ENCODE measurements at places on chromosomes 2 and 18.

DNA sequence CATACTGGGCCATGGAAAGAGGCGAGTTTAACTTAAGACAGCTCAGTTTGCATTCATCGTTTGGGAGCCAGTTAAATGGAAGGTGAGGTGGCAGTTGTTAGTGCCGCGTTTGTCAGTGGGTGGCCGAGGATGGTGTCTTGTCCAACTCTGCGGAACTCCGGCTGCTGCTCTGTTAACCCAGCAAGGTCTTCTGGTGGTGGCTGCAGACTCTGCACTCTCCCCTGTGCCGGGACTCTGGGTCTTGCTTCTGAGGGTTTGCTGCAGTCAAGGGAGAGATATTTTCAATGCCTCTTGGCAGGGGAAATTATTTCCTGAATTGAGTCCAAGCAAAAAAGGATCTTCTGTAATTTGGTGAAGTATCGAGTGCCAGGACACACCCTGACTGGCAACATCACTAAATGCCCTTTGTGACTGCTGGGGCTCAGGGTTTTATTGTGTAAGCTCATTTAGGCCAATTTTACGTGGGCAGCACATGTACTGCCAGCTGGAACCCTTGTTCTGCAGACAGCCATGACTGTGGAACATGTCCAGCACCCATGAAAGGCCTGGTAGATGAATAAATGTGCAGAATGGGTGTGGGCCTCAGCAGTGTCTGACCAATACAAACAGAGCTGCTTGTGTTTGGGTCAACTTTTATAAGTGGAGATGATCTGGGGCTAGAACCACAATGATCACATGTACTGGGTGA, 58.1 kb downstream of the IL1R2 start:
- DNase-seq: no peak

DNA sequence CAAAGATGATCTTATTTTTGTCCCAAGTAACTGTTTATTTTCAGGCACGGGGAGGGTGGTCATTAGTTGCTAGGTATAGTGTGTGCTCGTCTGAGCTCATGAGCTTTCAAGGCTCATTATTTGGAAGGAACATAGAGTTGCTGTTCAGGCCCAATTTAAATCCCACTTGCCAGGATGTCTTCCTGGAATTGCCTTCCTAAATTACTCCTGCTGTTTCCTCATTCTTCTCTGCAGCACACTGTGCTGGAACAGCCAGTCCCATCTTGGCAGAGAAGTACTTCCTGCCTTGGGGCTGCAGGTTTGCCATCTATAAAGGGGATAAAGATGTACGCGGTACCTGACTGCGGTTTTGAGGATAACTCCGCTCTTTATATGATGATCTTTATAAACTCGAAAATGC, 37.3 kb downstream of the GREB1 start:
- no peak for DNase-seq

DNA sequence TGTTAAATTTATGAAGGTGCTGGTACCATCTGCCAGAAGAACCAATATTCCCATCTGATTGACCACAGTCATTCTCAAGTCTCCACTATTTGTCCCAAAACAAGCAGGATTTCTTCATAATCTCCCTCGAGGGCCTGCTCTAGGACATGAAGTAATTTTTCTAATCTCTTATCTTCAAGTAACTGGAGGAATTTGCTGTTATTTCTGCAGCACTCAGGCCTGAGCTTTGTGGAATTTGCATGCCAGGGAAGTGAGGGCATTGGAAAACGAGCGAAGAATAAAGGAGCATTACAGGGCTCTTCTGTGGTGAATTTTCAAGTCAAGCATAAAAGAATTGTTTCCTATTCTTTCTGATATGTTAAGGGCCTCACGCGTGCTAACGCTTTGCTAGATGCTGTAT, 161.2 kb upstream of the EPAS1 start:
- DNase-seq: no peak

- DNase-seq: no peak
These were observed 417.0 kb downstream of the EIPR1 start for GRCh38 chr2:2960441-2961133.

GRCh38 chr2:112690853-112691401, 29.9 kb upstream of the NT5DC4 start:
- DNase-seq: peak; percentile 40

DNA sequence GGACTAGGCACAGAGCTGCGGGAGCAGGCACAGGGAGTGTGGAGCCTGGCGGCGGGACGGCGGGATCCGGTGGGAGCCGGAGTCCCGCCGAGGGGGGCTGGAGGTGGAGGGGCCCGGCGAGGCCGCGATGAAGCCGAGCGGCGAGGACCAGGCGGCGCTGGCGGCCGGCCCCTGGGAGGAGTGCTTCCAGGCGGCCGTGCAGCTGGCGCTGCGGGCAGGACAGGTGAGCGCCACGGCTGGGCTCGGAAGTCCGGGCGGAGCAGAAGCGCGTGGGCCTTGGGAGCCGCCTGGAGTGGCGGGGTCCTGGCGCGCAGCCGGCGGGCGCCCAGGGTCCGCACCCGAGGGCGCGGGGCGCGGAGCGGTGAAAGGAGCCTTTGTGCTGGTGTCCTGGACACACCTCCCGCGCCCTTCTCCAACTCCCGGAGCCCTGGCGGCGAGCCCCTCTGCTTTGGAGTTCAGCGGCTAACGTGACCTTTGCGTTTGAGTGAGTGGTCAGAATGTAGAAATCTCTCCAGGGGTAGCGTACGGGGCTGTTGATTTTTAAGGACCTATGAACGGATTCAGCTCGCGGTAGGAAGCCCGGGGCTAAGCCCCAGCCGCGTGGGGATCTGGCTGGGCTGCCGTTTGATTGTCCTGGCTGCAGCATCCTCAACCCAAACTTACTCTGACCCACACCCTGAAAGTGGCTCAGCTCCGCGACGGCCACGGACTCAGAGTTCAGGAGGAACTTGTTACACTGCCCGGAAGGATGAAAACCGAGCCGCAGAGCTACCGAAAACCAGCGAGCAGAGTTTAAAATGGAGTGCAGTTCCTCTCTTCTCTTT, 448 bp downstream of the IMPA2 start:
- DNase-seq: no peak

All from T follicular helper cell (primary cell).